ENCODE measurements at places on chromosomes 6 and 20. TPM values are rescaled to one million over a fixed set of nuclear protein-coding genes. Genes with fewer than 3 reads are reported as not detected.

- no peaks in the 10 kb centered on the region for H3K4me1 ChIP-seq
- no peak overlapping the region for H3K4me3 ChIP-seq
- H3K36me3 ChIP-seq, result no peaks in the 10 kb centered on the region
These were observed 10.9 kb upstream of the MBOAT1 start for GRCh38 chr6:20223141-20223540.

- no peaks in the 10 kb centered on the region for H3K4me1 ChIP-seq
- no peak overlapping the region for H3K4me3 ChIP-seq
- no peak for DNase-seq
- H3K36me3 ChIP-seq, result no peaks in the 10 kb centered on the region
- no peak overlapping the region for H3K27ac ChIP-seq
These were observed 143.0 kb downstream of the TTLL2 start for GRCh38 chr6:167467793-167468431.

GRCh38 chr6:106186714-106187113, 100.6 kb downstream of the PRDM1 start:
- no peak for DNase-seq
- H3K27me3 ChIP-seq, result no peaks in the 10 kb centered on the region
- H3K4me1 ChIP-seq, result peaks cover 8% of the 10 kb centered on the region
- H3K36me3 ChIP-seq, result peaks cover 5% of the 10 kb centered on the region
- no peak overlapping the region for H3K4me3 ChIP-seq

DNA sequence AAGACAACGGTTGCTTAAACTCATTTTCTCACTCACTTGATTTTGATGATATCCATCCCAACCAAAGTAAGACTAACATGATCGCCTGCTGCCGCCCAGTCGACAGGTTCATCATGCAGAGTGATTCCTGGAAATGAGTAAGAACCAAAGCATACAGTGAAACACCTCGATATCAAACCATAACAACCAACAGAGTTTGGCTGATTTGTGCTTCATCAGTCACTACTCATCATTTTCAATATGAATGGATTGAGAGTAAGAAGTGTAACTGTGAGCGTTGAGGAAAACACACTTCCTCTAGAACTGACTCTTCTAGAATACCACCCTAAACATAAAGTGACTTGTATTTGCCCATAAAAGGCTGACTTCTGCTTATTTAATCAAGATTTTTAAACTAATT, 29.2 kb upstream of the ALDH8A1 start:
- DNase-seq, result no peak
- no peak overlapping the region for H3K27ac ChIP-seq
- no peaks in the 10 kb centered on the region for H3K4me1 ChIP-seq
- no peaks in the 10 kb centered on the region for H3K27me3 ChIP-seq
- peaks cover 39% of the 10 kb centered on the region for H3K36me3 ChIP-seq

ASIP gene
- total RNA-seq, result not detected
